ELR (cell line): ENCODE measurements at places on chromosomes 4 and X.

- DNase-seq = no peak
Measured at GRCh38 chr4:38670939-38671591, 7.1 kb downstream of the KLF3 start.

DNA sequence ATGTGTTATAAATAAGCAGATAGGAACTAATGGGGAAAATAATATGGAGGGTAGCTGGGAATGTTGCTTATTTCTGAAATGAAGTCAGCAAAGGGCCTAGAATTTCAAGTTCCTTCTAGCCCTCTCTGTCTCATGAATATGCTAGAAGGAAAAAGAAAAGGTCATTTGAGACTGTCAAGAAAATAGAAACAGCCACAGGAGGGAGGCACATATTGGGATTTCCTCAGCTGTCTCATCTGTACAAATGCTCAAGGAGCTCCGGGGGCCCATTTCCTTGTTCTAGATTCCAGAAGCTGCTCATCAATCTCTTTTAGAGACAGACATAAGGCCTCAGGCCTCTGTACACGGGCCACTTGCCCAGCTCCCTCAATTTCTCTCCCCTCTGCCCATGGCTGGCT is 127.6 kb upstream of the ETNPPL start:
- no peak for DNase-seq

DNA sequence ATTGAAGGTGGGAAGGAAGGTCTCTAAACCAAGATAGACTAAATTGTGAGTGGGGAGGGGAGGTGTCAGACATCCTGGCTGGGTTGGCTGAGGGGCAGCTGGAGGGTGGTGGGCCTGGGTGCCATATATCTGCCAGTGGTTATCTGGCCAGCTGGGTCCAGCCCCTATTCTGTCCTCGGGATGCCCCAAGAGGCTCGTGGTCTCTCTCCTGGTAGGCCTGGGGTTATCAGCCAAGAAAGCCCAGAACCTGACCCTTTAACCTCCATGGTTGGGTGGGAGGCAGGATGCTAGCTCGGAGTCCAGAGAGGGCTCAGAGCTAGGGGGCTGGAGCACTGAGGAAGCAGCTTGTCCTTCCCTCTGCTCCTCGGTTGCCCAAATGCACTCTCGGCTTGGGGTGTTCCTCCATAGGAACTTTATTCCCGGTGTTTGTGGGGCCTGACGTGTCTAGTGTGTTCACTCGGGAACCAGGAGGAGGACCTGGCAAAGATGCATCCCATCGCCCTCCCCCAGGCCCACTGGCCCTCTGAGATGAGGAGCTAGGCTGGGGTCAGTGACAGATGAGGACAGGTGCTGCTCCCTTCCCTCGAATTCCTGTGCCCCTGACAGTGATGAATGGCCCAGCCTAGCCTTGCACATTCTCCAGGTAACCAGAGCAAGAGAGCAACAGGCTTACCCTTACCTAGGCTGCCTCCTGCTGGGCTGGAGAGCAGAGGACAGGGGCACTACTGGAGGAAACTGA is 5.2 kb upstream of the EFNB1 start:
- DNase-seq = no peak

DNA sequence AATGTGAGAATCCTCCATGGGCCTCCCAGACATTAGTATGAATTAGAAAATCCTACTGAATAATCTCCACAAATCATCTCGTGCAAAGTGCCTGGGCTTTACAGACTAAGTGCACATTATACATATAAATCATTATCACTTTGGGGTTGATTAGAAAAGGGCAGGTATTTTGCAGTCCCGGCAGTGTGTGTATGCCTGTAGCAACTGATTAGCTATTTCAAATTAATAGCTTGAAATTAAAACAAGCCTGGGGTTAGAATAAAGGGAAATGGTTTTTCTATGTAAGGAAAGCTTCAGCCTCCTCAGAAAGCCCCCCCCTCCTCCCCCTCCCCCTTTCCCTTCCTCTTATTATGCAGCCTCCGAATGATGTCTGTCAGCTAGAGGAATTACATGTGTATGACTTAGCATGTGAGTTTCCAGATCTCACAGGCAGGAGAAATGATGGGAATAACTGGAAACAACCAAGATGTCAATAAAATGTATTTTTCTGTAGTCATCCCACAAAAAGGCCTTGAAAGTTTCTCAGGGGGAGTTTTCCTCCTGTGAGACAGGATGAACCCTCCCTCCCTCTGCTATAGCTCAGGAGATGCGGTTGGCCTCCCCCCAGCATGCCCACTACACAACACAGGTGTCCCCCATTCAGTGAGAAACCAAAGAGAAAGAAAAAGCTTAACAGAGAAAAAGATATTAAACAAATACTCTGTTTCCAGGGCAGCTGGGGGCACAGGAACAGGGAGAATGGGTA is 41.2 kb upstream of the RASGEF1B start:
- DNase-seq = no peak

DNA sequence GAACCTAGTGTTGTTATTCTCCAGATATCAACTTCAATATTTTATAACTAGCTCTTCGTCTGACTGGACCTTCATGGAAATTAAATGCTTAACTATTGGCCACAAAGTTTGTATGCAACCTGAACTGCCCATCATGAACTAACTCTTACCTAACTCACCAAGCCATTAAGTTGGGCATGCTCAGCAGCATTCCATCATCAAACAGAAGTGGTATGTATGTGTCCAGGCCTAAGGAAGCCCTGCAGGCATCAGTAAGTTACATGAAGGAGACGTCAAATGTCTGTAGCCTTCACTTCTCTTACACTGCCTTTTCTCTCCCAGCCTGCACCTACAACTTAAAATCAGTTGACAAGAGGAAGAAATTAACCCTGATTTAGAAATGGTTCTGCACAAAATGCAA is 1639.2 kb upstream of the PABPC4L start:
- DNase-seq = no peak

DNA sequence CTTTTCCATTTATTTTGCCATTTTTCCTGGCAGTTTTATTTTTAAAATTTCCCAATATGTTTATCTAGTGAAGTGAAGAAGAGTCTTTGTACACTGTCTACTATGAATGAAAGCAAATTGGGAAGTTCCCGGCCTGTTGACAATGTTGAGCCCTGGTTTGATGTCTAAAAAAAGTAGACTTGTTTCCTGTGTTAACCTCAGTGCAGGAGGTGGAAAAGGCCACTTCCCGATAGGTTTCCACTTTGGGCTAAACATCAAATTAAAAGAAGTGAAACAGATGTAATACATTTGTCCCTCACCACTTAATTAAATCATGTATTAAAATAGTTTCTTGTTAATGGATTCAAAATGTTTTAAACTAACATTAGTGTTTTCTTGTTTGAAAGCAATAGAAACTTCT is 30.0 kb downstream of the BBS12 start:
- no peak for DNase-seq

DNA sequence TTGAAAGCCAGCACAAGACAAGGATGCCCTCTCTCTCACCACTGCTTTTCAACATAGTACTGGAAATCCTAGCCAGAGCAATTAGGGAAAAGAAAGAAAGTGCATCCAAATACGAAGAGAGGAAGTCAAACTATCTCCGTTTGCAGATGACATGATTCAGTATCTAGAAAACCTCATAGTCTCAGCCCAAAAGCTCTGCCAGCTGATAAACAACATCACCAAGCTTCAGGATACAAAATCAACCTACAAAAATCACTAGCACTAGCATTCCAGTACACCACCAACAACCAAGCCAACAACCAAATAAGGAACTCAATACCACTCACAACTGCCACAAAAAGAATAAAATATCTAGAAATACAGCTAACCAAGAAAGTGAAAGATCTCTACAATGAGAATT is 38.6 kb downstream of the COX7B2 start:
- no peak for DNase-seq

- peak; percentile 2 for DNase-seq
Measured at GRCh38 chr4:97394653-97395052, 748.6 kb downstream of the STPG2 start.

DNA sequence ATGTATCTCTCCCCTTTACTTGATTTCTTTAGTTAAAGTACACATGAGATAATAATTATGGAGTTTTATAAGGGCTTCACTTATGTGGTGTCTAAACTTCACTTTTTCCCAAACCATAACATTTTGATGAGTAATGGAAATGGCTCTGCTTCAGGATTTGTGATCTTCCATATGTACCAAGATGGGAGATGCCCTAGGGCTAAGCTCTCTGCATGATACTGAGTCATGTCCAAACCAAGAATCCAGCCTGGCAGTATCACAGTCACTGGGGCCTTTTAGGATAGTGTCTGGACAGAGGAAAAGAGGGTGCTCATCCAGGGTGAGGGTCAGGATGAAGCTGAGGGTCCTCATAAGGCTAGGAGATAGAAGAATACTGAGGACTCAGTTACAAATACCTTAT is 47.9 kb upstream of the PAGE3 start:
- peak; percentile 43 for DNase-seq

DNA sequence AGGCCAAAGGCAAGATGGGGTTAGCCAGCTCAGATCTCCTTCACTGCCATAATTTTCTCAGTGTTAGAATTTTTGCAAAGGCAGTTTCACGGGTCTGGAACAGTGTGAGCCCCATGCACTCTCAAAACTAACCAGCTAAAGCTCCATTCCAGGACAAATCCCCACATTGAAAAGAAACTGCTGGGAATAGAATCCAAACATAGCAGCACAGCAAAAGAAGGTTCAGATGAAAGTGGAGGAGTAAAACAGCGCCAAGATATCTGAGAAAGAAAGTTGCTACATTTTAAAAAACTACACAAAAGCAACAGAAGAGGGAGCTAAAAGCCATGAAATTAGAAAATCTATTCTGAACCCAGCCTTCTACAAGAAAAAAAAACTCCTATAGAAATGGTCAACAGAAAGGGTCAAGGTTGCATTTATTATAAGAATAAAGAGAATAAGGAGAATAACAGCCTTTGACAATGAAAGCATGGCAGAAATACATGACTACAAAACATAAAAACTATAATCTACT is 39.6 kb upstream of the SLC7A3 start:
- DNase-seq = peak; percentile 46

DNA sequence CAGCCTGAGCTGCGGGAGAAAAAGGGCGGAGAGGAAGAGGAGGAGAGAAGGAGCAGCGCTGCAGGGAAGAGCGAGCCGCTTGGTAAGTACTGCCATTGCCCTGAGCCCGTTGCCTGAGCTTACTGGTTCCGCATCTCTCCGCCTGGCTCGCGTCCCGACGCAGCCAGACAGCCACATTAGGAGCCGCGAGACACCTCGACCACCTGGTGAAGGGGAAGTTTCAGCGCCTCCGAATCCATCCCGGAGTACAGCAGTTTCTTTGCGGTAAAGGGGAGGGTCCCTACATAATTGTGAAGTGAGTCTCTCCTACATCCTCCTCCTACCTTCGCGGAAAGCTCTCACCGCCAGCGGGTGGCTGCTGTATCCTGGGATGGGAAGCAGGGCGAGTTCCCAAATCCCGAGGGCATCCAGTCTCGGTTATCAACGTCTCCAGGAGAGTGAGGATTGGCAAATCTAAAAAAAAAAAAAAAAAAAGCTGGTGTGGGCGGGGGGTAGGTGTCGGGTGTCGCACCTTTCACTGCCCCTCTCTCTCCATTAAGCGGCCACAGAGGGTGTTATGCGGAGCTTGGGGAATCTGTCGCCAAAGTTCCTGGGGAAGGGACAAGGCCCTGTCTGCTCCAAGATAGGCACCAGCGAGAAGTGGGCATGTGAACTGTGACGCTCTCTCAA is 7.9 kb downstream of the TBX22 start:
- no peak for DNase-seq
